IPS-NIHi11 (cell line): ENCODE measurements at places on chromosomes 2 and 18.

DNA sequence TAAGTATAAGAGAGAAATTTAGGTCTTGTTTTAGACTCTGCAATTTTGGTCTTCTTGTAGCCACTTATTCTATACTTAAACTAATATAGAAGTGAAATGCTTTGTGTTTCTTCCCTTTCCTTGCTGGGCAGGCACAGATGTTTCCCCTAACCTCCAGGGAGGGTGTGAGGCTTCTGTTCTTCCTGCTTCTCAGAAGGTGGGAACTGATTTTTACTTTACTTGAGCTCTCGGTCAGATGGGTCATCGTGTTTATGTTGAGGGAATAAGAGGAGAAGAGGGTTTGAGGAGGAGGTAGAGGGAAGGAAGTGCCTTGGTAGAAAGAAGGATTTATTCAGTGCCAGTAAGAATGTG lies 92.5 kb upstream of the CXCR4 start:
- no peak for DNase-seq

DNA sequence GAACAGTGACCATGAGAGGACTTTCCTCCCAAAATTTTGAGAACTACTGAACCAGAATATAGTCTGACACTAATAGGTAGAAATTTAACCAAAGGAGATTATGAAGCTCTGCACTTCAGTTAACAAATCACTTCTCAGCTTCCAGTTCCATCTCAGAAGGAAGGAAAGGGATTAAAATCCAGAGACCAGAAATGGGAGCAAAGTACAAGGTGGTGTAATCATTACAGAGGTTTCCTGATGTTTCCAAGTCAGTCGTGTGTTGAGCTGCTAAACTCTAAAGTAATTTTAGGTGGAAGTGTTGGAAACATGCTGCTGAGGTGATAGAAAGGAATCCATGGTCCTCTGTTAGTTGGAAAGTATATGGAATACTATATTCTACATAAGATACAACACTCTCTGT lies 10.8 kb downstream of the TYMS start:
- DNase-seq = no peak

DNA sequence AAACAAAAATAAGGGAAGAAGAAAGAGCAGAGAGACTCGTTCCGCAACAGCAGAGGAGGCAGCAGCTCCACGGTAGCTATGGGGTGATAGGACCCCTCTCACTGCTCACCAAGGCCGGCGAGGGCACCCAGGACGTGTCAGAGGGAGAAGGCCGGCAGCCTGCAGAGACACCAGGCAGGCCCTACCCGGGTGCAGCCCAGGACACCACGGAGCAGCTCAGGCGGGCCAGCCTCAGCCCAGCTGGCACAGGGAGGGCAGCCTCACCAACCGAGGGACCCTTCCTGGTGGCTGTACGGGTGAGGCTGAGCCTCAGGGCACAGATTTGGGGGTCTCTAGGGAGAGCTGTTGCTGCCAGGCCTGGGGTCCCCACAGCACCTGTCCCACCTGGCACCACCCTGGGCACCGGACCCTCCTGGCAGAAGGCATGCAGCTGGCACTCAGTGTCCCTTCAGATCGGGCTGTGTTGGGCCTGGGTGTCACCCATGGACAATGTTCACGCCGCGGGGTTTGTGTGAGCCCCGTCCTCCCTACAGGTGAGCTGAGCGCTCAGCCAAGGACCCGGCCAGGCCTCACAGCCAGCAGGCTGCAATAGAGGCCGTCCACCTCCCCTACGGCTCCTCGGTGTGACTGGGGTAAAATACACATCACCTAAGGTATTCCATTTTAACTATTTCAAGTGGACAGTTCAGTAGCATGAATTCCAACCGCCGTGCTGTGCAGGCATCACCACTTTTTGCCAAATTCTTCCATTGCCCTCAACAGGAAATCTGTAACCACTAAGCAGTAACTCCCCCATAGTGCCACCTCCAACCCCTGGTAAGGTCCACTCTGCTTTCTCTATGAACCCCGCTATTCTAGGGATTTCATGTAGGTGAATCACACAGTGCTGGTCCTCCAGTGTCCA lies 21.6 kb downstream of the KCNG2 start:
- DNase-seq = peak; percentile 8

- peak; percentile 49 for DNase-seq
Measured at GRCh38 chr18:12911929-12912703, 28.1 kb upstream of the PTPN2 start.

DNA sequence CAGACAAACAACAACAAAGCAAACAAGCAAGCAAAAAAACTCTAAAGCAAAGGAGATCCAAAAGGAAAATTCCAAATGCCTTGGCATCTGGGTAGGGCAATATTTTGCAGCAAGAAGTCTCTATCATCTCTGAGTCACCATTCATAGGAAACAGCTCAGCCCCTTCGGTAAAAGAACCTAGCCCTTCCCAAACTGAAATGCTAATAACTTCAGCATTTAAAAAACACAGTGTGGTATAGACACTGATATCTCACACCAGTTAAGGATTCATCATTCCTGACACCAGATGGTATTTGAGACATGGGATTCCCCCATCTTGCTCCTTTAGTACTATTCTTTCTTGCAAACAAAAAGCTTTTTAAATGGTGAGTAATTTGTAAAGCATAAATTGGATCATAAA lies 491.8 kb downstream of the TXNL1 start:
- DNase-seq = no peak

DNA sequence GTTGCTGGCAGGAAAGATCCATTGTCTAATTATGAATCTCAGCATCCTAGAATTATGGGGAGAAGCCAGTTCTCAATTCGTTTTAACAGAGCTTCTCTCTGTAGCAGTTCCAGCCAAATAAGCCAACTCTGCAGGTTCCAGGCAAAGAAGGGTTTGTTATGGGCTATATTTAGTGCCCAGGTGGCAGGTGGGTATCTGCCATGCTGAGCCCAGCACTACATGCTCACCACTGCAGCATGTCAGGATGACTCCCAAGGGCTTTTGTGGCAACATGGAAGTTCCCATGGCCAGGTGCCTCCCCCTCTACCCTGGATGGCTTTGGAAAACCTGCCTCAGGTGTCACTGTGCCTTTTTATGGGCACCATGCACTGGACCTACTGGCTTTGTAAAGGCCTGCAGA lies 137.7 kb upstream of the MSH6 start:
- no peak for DNase-seq

DNA sequence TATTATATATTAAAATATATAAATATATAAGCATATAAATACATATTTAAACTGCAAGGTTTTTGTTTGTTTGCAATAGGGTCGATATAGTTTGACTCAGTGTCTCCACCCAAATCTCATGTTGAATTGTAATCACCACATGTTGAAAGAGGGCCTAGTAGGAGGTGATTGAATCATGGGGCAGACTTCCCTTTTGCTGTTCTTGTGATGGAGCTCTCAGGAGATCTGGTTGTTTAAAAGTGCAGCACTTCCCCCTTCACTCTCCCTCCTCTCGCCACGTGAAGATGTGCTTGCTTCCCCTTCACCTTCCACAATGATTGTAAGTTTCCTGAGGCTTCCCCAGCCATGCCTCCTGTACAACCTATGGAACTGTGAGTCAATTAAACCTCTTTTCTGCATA lies 2137.3 kb upstream of the CELF4 start:
- no peak for DNase-seq
